ENCODE measurements at places on chromosomes 4 and X.

- DNase-seq: no peak
Observed at GRCh38 chr4:152805071-152805650, 25.4 kb downstream of the ARFIP1 start.

- DNase-seq: no peak
Observed at GRCh38 chr4:149057594-149057993, 615.4 kb upstream of the NR3C2 start.

GRCh38 chr4:742096-742741, 36.6 kb downstream of the PCGF3 start:
- DNase-seq: no peak

- DNase-seq: no peak
Observed at GRCh38 chr4:78310007-78310739, 241.4 kb upstream of the ANXA3 start.

DNA sequence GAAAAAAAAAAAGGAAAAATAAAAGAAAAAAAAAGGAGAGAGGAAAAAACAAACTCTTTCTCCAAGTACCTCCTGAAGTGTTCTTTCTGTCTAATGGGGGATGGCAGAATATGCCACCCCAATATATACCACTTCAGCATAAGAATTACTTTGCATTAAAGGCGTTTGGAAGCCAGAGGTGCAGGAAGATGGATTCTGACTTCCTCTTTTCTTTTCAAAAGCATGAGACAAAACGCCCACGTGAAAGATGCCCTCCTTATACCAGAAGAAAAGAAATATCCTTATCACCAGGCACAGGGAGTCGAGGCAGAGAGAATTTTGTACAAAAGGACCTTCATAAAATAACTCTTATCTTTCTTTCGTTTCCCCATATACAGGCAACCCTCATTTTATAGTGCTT, 40.9 kb downstream of the COX18 start:
- no peak for DNase-seq

- no peak for DNase-seq
Observed at GRCh38 chrX:19846995-19847790, 40.2 kb downstream of the SH3KBP1 start.

- no peak for DNase-seq
Observed at GRCh38 chr4:109472343-109472761, 38.7 kb downstream of the SEC24B start.

GRCh38 chr4:7719354-7720174, 220.1 kb downstream of the AFAP1 start:
- no peak for DNase-seq

Measured in cortex of kidney (tissue), 1 donor.